Activated CD4-positive, alpha-beta T cell treated with anti-CD3 and anti-CD28 coated beads, Interleukin-2, amount 50 U/mL, for 4 hours (primary cell): ENCODE measurements at places on chromosomes 12 and 14.

DNA sequence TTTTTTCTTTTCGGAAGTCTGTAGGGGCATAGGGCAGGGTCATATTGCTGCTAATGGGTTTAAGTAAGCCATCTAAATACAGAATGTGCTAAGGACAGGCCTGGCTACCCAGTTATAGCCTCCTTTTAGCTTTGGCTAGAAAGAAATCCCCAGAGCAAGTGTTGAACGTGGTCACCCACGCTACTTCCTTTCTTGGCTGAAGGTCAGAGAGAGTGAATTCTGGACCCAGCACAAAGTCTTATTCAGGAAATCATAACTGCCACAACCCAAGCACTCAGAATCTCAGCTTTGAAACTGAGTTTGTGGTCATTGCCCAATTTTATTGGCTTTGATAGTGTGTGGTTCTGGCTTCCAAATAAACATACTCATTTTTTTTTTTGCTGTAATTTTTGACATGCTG is 542.1 kb upstream of the ATP2B1 start:
- no peak for DNase-seq

GRCh38 chr14:46985529-46986380 is 334.2 kb upstream of the RPL10L start:
- no peak for DNase-seq

DNA sequence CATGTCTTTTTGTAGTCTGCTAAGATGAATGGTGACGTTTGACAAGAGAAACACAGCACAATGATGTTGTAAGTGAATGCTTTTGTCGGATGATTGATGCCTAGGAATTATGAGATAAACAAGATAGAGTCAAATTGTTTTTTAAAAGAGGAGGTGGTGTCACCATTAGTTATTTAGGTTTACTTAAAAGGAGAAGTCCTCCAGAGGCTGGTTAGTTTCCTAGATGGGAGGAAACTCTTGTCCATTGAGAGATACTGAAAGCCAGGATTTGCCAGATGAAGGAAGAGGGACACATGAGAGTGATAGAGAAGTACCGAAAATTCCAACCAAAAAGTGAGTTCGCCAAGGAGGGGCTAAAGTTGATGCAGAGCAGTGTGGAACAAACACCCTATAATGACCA is at the start of gene OR10G2:
OR10G2 (minus strand) TSS at position 101 of the 400 bp plus-strand sequence; CDS start at position 3, 98 bp downstream.
- no peak for DNase-seq

GRCh38 chr14:60648249-60648933 is 886 bp downstream of the SIX1 start:
- DNase-seq = no peak

- no peak for DNase-seq
Observed at GRCh38 chr12:45294906-45295305, 79.0 kb downstream of the ANO6 start.

GRCh38 chr12:31026202-31026601 is 47.5 kb upstream of the DDX11 start:
- no peak for DNase-seq

GRCh38 chr12:79900951-79901350 is 33.9 kb downstream of the PPP1R12A start:
- no peak for DNase-seq

- no peak for DNase-seq
Observed at GRCh38 chr12:19287302-19287701, 152.0 kb upstream of the AEBP2 start.

- no peak for DNase-seq
Observed at GRCh38 chr12:131258398-131258797, 304.7 kb downstream of the ADGRD1 start.

- no peak for DNase-seq
Observed at GRCh38 chr12:94304566-94305061, 155.1 kb downstream of the CEP83 start.

DNA sequence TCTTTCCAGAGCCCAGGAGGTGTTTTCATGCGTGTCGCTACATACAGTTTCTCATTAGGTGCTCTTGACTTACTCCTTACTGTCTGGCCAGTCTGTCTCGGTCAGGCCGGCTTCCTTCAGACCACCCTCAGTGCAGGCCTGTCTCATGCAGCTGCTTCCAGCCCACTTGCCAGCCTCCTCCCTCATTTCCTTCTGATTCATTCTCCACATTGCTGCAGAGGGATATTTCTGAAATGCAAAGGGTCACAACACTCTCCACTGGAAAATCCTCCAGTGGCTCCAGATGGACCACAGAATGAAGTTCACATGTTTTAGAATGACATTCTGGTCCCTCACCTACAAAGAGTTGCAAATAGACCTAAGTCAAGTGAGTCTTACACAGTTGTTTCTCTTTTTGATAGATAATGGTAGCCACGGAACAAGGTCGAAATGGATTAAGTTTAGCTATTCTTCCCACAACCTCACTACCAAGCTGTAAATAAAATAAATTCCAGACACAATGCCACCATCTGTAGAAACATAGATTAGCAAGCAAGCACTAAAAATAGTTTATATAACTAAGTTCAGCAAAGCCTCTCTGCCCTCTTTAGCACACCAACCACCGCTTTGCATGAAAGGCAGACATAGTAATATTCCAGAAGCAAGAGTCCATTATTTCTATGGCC is 146.9 kb downstream of the ESR2 start:
- DNase-seq = no peak
